RPMI7951 (cell line): ENCODE measurements at places on chromosomes 12 and 14. TPM values are rescaled to one million over a fixed set of nuclear protein-coding genes. Genes with fewer than 3 reads are reported as not detected.

Gene ATP2A2
- 68.5 and 75.7 TPM in 2 replicates for total RNA-seq

Gene CCDC197
- total RNA-seq, result not detected in 2 replicates

GRCh38 chr12:47745485-47746041, 13.1 kb downstream of the RAPGEF3 start:
- no peak for DNase-seq

DNA sequence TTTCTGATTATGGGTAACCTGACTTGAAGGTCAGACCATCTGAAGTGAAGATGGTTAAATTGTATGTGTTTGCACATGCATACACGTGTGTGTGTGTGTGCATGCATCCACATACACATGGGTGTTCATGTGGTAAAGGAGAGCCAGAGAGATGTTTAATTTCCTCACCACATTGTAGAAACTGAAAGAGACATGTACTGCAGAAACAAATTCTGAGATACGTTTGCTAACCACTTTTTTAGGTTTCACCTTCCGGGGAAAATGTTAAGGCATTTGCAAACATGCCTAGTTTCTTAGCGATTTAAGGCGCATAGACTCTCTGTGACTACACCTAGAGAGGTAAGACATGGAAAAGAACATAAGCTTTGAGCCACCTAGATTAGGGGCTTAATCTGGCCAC, 362.9 kb downstream of the RAD51B start:
- DNase-seq, result no peak

GRCh38 chr12:108592033-108592909, 5.6 kb downstream of the TMEM119 start:
- DNase-seq, result no peak

DNA sequence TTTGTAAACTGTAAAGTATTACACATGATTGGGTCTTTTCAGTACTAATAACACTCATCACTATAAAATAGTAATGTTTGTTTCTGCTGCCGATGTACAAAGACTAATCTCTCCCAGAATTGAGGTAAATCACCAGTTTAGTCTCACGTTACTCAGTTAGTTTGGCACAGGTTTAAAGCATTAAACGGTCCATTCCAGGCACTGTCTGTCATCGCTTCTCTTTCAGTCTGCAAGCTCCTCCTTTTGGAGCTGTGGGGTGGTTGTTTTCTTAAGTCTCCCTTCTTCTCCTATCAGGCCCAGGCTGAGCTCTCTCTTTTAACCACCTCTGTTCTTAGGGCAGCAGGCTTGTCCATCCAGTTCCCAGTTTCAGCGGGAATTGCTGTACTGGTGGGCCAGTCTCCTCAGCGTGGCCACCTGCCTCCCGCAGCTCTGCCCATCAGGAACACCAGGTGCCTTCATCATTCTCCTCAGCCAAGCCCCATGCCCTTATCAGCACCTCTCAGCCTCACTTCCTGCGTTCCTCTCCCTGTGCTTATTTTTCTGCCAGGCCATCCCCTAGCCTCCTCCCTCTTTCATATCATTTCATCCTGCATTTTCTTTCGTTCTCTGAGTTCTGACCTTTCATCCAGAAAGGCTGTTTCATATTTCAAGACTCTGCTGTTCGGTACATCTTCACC, 149.0 kb downstream of the TGFB3 start:
- peak; percentile 4 for DNase-seq

- no peak for DNase-seq
Measured at GRCh38 chr12:107788690-107789458, 14.4 kb downstream of the ASCL4 start.

DNA sequence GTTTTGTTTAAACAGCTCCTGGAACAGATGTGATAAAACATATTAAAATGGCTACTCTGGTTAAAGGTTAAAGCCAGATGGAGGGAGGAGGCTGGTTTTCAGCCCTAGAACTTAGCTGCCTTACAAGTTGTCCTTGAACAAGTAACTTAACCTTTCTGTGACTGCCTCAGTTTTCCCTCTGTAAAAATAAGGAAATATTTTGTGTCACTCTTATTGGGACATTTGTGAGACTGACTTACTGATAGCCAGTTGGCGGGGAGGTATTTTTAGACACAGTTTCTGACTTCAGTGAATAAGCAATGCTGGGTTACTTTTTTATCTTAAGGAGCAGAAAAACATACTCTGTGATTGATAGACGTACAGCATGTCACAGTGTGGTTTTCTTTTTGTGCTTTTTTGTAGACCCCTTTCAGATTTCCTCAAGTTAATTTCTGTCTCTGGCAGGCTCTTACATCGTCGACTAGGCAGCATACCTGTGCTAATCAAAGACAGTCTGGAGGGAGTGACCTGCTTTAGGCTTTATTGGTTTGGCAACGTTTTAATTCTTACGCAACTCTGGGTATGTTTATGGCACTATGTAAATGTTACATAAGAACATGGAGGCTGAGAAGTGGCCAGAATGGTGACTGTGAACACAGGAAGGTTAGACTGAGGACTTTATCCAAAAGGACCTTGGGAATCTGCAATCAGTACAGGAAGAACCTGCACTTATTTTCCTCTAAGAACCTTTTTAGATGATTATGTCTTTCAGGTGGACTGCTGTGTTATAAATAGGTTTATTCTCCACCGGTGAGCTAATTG, 3.3 kb downstream of the ACVR1B start:
- no peak for DNase-seq

GRCh38 chr12:39402922-39403321, 40.0 kb downstream of the KIF21A start:
- DNase-seq, result no peak

GRCh38 chr12:19430988-19431387, 8.3 kb upstream of the AEBP2 start:
- no peak for DNase-seq

DNA sequence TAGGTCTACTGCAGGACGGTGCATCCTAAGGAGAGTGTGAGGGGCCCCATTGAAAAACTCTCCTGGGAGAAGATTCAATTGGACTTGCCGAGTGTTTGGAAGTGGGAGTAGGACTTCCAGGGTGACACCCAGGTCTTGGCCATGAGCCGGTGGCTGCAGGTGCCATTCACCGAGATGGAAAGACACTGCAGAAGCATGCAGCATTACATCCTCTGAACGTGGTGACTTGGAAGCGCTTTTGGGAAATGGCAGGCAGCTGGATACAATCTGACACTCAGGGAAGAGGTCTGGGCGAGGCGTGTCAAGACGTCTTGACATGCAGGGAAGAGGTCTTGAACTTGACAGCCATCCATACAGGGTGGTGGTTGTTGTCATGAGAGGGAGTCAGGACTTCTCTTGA, 126.9 kb downstream of the PAPOLA start:
- DNase-seq, result no peak

Gene WNK1
- 27.8 and 42.3 TPM in 2 replicates for total RNA-seq

- no peak for DNase-seq
Measured at GRCh38 chr14:36438883-36439282, 81.1 kb downstream of the NKX2-1 start.

Gene KLHL42
- total RNA-seq, result 12.3 and 13.7 TPM in 2 replicates

- no peak for DNase-seq
Measured at GRCh38 chr14:58635091-58635830, 2.5 kb upstream of the DACT1 start.

GRCh38 chr12:93427779-93428564, 13.8 kb downstream of the UBE2N start:
- no peak for DNase-seq

- DNase-seq, result no peak
Measured at GRCh38 chr14:104706733-104707607, 17.1 kb upstream of the ADSS1 start.

DNA sequence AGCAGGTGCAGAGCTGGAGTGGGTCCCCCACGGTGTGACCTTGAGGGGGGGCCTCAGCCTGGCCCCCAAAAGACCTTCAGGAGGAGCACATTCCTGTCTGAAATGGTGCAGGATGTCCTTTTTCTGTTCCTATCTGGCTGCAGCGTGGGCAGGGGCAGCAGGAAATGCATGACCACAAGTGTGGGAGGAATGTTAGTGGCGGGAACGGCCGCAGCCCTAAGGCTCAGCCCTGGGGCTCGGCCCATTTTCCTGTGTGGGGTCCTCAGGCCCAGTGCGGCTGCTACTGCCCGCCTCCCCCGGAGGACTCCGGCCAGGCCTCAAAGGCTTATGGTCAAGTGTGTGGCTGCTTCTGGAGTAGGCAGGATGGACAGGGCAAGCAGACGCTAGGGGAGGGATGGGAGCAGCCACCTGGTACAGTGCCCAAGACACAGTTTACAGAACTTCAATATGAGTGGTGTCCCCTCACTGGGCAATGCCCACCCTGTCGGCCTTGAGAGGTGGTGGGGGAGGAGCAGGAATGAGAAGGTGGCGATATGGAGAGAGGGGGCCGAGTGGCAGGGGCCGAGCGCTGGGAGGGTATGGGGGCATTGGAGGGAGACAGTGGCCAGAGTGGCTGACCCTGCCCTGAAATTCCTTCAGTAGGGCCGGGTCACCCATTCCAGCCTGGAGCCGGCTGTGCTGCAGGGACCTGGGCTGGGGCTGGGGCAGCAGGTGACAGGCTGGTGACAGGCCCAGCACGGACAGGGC, 137.4 kb downstream of the CALM1 start:
- peak; percentile 50 for DNase-seq

DNA sequence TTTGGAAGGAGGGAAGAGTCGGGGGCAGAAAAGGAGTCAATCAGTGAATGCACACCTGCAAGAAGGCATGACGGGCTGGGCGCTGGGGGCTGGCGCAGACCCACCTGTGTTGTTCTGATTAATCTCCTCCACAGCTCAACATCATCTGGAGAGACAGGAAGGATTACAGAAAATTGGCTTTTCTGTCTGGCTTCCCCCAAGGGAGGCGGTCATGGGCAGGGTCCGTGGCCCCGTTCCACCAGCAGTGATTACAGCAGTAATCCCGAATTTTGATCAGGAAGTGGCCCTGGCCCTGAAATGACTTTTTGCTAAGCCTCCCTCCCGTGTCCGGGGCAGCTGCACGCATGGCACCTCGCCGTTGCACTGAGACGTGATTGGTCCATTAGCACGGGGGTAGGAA, 24.4 kb upstream of the GALNT9 start:
- no peak for DNase-seq

GRCh38 chr12:5945071-5946008, at the start of gene ANO2:
Gene ANO2 (minus strand): TSS chr12:5945259. CDS start chr12:5945217, 42 bp downstream.
- DNase-seq, result peak; percentile 16

DNA sequence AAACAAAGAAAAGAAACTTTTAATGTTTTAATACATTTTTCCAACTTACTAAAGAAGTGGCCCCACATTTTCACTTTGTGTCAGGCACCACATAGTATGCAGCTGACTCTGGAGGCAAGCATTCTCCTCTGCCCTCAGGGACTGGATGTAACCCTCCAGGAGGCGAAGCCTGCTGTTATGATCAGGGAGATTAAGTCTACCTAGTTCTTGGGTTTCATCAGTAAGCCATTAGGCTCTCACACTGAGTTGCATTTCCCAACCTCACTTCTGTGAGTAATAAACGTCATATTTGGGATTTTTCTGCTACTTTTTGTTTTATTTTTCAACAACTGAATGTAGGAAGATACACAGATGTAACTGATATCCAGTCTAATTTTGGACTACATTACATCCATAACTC, 101.2 kb upstream of the LRFN5 start:
- no peak for DNase-seq

Gene SIX1
- total RNA-seq, result 6.7 and 7.7 TPM in 2 replicates

- no peak for DNase-seq
Measured at GRCh38 chr14:26526137-26526536, 71.7 kb downstream of the NOVA1 start.

GRCh38 chr14:93706360-93706955, 81.8 kb downstream of the PRIMA1 start:
- no peak for DNase-seq

GRCh38 chr12:68587448-68587873, 23.2 kb upstream of the RAP1B start:
- no peak for DNase-seq

DNA sequence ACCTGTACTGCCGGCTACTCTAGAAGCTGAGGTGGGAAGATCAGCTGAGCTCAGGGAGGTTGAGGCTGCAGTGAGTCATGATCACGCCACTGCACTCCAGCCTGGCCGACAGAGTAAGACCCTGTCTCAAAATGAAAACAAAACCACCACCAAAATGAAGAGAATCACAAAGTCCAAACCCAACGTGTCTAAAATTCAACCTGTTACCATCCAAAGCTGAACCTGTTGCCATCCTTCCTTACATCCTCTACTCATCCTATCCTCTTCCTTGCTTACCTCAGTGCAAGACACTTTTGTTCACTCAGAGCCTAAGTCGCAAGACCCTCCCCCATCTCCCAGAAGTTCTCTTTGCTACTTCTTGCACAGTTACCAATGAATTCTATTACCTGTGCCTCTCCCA, 299.7 kb downstream of the ATP23 start:
- DNase-seq, result no peak

DNA sequence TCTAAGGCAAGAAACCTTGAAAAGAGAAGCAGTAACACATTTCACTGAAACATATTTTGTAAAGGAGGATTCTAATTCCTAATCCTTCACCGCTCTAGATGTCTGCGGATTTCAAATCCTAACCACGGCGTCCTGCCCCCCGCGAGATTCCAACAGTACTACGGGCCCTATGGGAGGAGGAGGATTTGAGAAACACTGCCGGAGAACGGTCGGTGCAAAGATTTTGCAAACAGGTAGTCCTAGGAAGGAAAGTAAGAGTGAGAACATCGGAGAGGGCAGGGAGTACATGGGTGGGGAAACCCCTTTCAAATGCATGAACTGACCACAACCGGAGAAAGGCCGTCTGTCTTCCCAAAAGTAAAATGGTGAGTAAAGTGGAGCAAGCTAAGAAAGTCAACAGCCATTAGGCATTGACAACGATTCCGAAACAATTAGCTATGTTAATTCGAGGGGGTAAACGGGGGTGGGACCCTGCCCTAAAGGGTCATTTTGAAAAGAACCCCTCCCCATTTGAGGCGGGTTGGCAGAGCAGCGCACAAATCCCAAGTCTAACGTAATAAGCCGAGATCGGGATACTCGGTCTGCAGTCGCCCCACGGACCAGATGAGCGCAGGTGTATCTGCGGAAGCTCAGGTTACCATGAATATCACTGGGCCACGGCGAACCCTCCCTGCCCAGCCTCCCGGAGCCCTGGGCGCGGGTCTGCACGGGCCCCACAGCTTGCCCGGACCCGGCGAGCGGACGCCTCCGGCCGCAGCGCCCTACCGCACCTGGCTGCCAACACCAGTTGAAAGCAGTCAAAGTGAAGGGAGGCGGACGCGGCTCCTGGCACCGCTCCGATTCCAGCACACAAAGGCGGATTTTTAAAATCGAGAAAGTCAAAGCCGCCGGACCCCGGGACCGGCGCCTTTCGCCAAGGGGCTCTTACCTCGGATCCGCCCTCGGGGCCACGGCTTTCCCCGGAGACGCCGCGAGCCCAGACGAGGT, 662 bp downstream of the EPS8 start:
- peak; percentile 34 for DNase-seq

DNA sequence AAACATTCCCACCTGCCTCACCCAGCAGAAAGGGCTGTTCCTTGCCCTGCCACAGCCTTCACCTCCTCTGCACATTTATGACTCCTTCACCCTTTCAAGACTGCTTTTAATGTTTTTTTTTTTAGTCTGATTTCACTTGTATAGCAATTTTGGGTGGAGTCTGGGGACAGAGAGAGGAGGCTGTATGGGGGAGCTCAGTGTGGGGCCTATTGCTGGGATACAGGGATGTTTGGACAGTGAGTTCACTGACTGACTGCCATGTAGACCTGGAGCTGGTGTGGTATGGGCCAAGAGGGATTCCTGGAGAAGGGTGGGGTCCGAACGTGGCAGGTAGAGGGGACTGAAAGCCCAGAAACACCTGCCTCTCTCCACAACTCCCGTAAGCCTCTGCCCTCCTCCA, 1.9 kb upstream of the KRT85 start:
- no peak for DNase-seq

Gene OASL
- 2.9 and 3.0 TPM in 2 replicates for total RNA-seq
